Thyroid gland (tissue), 4 donors: ENCODE measurements at places on chromosomes 12 and 14.

DNA sequence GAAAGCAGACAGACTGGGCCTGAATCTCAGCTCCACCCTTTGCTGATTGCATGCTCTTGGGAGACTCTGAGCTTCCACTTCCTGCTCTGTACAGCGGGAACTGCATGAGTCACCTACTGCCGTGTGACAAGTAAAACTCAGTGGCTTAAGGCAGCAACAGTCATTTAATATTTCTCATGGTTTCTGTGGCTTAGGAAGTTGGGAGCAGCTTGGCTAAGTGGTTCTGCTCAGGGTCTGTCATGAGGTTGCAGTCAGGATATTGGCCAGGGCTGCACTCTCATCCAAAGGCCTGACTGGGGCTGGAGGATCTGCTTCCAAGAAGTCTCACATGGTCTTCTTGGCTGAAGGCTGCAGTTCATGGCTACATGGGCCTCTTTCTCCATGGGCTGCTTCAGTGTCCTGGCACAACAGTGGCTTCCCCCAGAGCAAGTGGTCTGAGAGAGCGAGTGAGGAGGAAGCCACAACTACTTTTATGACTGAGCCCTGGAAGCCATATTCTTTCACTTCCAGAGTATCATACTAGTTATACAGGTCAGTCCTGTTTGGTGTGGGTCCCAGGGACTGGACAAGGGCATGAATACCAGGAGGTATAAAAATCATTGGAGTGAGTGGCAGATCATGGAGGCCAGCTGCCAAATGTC lies 49.7 kb downstream of the FAM222A start:
- H3K27me3 ChIP-seq = no peaks in the 10 kb centered on the region
- H3K4me3 ChIP-seq = no peak overlapping the region
- H3K4me1 ChIP-seq = no peaks in the 10 kb centered on the region
- DNase-seq = no peak
- H3K27ac ChIP-seq = no peak overlapping the region

DNA sequence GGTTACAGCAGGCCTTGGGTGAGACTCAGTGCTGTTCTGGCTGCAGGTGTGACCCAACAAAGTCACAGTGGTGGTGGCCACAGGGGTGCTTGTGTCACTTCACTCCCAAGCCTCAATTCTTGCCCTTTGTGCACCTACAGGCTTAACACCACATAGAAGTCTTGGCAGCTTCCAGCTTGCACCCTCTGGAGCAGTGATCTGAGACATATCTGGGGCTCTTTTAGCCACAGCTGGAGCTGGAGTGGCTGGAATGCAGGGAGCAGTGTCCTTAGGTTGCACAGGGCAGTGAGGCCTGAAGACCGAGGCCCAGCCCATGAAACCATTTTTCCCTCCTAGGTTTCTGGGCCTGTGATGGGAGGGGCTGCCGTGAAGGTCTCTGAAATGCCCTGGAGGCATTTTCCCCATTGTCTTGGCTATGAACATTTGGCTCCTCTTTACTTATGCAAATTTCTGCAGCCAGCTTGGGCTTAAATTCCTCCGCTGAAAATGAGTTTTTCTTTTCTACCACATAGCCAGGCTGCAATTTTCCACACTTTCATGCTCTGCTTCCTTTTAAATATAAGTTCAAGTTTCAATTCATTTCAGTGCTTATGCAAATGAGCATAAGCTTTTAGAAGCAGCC lies 37.7 kb downstream of the ADAM21 start:
- DNase-seq = no peak
- H3K27me3 ChIP-seq = no peaks in the 10 kb centered on the region
- no peak overlapping the region for H3K4me3 ChIP-seq
- no peaks in the 10 kb centered on the region for H3K4me1 ChIP-seq
- no peak overlapping the region for H3K27ac ChIP-seq

GRCh38 chr12:31868965-31869364 lies 90.2 kb upstream of the RESF1 start:
- no peak overlapping the region for H3K4me3 ChIP-seq
- peak; percentile 58 for DNase-seq
- no peak overlapping the region for H3K27ac ChIP-seq
- no peaks in the 10 kb centered on the region for H3K4me1 ChIP-seq
- no peaks in the 10 kb centered on the region for H3K36me3 ChIP-seq

DNA sequence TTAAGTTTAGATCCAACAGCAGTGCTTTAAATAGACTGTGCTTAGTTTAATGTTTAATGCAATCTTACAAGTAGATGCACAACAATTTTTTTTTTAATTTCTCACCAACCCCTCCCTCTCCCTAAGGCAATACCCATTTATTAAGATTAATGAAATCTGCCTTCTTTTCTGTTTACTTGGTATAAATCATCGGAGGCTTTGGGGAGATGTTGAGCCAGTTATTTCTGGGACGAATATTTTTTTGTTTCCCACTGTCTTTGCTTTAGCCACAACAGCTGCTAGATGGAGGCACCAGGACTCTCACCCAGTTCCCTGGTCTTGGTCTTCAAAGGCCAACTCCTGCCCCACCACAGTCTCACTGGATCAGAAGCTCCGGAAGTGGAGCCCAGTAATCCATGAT lies 113.4 kb downstream of the PLXNC1 start:
- H3K27ac ChIP-seq = peak overlapping the region; percentile 60
- no peak for DNase-seq
- no peaks in the 10 kb centered on the region for H3K27me3 ChIP-seq
- H3K4me1 ChIP-seq = peaks cover 31% of the 10 kb centered on the region
